ENCODE measurements at places on chromosomes 16 and 17.

DNA sequence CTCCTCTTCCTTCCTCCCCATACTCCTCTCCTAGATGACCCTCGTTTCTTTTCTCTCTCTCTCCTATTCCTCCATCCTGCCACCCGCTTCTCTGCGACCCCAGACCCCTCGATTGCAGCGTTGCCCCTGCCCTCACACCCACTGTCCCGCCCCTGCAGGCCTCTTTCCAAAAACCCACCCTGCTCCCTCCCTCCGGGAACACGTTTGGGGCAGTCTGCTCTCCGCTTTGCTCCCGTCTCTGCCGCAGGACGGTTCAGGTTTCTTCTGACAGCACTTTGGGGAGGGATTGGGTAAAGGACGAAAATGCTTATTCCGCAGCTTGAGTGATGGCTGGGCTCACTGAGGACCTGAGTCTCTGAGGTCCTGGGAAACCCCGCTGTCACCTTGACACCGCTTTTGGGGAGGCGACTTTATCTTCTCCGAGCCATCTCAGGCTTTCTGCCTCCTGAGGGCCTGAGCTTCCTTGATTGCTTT is 690 bp downstream of the NDE1 start:
- DNase-seq = no peak

DNA sequence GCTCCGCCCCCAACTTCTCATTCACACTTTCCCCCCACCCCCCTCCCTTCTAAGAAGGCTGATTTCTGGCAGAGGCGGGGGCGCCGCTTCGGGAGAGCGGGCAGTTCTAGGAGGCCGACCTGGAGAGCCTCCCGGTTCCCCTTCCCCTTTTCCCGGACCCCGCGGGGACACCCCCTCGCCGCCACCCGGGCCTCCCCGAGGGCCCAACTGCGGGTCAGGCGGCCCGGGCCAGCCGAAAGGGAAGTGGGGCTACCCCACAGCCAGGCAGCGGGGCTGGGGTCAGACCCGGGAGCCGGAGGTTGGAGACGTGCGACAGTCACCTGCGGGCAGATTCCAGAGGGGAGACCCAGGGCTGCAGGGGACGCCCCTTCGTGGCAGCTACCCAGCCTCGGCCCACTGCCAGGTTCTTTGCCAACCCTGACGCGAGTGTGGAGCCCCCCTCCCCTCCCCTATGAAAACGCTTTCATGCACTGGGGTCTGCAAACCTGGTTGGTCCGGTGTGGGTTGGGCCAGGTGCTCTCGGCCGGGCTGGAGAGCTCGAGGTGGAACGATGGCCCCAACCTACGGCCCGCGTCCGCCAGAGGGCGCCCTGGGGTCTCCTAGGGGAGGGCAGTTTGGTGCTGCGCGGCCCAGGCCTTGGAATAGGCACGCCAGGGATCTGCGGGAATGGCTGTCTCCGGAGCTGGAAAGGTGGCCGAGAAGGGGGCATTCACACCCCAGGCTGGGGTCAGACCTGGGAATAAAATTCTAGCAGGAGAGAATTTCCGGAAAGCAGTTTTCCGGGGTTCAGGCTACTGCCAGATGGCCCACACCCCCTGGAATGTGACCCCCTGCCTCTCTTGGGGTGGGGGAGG is 721 bp upstream of the SOCS3 start:
- DNase-seq = peak; percentile 61

GRCh38 chr16:78916928-78917545 is 683.5 kb downstream of the MAF start:
- no peak for DNase-seq

DNA sequence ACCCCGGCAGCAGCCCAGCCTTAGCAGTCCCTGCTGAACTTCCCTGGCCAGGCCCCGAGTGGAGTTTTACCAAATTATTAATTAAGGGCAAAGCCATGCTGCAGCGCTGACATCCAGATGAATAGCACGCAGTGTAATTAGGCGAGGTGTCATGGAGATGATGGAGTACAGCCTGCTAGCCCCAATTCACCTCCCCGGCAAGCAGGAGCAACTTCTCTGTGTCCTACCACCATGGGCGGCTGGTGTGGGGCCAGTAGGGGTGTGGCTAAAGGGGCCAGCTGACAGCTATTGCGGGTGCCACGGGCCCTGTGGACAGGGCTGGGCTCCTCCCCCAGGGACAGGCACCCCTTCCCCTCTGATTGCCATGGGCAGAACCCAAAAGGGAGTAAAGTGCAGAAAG is 24.5 kb downstream of the ENDOV start:
- no peak for DNase-seq

- no peak for DNase-seq
Measured at GRCh38 chr17:72839131-72839725, 253.3 kb downstream of the SLC39A11 start.

GRCh38 chr16:65572156-65572555 is 450.3 kb upstream of the CDH11 start:
- no peak for DNase-seq

DNA sequence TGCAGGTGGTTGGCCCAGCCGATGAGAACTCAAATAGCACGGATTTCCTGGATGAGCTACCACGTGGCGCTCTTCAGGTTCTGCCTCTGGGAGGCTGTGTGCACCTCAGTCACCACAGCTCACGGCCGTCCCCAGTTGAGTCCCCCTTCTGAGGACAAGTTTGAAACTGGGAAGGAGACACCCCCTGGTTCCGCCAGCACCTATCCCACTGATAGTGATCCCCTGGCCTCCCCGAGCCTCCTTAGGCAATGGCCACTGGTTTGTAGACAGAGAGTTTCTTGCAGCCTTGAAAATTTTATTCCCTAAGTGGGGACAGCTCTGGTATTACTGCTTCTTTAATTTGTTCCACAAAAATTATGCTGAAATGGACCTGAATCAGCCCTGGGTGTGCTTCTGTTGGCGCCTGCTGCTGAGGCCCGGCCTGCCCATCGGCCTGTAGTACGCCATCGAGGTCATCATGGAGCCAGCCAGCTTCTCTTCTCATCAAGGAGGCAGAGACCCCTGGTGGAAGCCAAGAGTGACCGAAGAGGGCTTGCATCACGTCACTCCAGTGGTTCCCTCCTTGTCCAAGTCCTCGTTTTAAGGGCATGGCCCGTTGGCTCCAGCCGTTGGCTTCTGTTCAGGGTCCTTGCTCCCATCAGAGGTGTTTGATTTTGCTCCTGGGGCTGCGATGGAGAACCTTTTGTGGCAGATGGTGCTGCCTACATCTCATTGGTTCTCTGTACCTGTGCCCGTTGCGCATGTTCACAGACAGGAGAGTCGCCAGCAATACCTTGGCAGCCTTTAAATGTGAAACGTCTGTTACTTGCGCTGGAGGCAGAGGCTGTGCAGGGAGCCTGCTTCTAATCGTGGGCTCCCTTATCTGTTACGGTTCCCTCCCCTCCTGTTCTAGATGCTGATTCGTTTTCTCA is 9.3 kb downstream of the SMCR8 start:
- no peak for DNase-seq

- DNase-seq = no peak
Measured at GRCh38 chr16:10895053-10895946, 18.3 kb downstream of the CIITA start.

DNA sequence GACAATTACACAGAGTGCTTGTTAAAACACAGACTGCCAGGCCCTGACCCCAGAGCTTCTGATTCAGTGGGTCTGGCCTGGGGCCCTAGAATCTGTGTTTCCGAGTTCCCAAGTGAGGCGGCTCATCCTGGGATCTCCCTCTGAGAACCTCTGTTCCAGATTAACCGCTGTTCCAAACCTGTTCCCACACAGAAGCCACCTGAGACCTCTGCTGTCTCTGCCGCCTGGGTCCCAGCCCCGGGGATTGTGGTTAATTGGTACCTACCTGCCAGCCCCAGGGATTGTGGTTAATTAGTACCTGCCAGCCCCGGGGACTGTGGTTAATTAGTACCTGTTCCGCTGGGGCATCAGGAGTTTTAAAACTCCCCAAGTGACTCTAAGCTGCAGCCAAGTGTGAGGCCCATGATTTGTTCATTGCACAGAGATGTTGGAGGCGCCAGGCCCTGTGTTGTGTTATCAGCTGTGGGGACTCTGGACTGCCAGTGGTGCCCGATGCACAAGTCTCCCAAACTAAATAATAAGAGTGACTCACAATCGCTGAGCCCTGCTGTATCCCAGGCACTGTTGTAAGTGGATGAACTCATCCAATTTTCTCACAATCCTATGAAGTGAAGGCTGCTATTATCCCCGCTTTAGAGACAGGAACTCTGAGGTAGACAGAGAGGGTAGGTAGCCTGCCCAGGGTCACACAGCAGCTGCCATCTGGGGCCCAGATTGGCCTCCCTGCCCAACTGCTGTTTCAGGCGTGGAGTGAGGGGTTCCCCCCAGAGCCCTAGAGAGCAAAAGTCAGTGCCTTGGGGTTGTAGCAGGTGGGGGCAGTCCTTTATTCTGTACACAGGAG is 219.7 kb downstream of the IRF8 start:
- DNase-seq = no peak

DNA sequence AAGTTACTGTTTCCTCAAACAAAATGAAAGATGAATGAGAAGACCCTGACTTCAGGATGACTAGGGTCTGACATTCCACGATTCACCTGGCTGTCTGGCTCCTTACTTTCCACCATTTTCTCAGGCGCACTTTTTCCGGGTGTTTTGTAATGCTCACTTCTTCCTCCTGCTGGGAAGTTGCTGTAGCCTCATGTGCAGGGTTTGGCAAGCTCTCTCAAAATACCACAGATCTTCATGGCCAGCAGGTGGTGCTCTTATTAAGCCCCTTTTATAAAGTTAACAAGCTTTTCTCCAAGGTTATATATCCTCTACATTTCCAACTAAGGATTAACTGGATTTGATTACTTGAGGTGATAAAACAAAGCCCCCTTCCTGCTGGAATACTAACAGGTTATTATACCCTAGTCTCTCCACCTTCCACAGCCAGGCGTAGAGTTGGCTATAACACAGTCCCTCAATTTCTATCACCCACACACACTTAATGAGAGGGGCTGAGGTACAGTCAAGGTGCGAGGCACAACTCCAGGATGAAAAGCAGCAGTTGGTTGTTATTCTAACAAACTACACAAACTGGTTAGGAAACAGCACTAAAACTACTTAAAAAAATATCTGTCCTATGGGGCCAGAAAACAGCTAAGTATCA is 45.4 kb downstream of the STH start:
- DNase-seq = no peak

DNA sequence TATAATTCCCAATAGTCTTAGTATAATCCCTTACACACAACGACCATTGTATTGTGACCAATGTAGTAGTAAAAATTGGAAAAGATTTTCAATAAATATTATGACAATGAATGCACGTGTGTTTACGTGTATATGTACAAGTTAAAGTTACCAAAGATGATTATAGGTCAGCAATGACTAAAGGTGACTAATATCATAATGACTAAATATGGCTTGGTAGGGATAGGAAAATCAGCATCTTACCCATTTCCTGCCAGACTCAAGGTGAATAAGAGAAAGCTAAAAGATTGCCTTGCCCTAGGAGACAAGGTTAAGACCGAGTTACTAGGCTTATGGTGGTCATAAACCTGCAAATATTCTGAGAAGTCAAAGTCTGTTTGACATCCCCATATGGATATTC is 34.4 kb downstream of the CPD start:
- no peak for DNase-seq

- DNase-seq = no peak
Measured at GRCh38 chr16:85423631-85424030, 189.5 kb upstream of the GSE1 start.

DNA sequence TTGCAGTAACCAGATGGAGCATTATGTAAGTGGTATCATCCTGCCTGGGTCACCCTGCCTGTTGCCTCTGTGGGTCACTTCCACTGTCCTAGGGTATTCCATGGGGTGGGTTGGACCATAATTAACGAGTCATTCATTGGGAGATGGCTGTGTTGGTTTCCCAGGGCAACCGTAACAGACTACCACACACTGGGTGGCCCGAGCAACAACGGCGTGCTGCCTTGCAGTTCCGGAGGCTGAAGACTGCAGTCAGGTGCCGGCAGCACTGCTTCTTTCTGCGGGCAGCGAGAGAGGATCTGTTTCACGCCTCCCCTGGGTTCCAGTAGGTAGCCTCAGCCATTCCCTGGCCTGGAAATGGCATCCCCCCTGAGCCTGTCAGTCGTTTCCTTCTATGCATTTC is 28.9 kb upstream of the CMIP start:
- DNase-seq = no peak

DNA sequence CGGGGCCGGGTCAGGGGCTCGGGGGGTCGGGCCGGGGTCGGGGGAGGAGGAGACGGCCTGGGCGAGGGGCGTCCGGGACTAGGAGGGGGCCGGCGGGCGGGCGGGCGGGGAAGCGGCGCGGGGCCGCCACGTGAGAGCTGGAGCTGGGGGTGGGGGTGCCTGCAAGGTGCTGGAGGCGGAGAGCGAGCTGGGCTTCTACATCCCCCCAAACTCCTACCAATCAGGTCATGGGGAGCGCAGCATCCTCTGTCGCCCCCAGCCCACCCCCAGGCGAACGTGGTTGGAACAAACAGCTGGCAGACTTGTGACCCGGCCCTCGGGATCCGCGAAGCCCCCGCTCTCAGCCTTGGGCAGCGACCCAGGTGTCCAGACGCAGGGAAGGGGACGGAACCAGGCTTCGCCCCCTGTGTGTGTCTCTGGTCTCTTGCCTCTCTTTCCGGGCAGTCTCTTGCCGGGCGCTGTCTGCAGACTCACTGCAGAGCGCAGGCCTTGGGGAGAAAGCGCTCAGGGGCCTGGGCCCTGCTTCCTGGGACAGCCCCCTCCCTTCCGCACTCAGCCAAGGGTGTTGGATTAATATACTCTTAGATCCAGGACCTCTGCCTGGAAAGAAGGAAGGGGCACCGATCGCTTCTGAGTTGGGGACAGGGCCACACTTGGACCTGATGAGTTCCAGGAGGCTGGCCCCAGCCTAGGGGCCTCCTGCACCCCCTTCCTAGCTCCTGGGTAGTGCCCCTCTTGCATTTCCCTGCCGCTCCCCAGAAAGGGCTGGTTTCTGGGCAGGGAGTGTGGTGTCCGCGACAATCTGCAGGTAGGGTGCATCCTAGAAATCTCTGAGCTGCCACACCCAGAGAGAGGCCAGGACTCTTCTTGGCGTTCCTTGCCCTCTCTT is 722 bp downstream of the RASL10B start:
- DNase-seq = no peak

DNA sequence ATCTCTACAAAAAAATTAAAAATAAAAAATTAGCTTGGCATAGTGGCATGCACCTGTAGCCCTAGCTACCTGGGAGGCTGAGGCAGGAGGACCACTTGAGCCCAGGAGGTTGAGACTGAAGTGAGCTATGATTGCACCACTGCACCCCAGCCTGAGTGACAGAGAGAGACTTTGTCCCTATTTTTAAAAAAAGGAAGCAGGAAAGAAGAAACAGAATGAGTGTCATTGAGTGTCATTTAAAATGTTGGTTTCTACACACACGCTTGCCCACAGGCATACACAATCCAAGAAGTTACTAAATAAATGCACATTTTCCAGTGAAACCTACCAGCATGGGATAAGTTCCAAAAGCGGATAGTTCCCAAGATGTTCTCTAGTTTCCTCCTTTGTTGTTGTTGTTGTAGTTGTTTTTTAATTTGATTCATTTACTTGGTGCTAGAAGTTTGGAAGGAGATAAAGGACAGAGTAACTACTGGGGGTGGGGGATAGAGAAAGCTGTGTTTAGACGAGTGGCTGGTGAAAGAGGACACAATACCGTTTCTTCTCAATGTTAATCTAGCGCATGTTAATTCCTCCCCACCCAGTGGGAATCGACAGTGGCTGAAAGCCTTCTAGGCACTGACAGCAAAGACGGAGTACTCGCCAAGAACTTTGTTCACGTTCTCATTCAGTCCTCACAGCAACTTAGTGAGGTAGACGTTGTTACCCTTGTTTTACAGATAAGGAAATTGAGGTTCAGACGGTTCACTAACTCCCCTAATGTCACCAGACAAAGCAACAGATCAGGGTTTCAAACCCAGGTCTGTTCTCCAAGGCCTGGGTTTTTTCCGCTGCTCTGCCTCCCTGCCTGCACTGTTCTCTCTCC is 17.3 kb downstream of the MRPS23 start:
- DNase-seq = no peak

All from NCI-H1417 treated with DMSO at 0.1 percent for 48 hours (cell line).